MG63 (cell line): ENCODE measurements at places on chromosomes 7 and 10. TPM values are rescaled to one million over a fixed set of nuclear protein-coding genes. Genes with fewer than 3 reads are reported as not detected.
A peak's percentile ranks its signal among the peaks of the same experiment; 100 is the strongest.

DNA sequence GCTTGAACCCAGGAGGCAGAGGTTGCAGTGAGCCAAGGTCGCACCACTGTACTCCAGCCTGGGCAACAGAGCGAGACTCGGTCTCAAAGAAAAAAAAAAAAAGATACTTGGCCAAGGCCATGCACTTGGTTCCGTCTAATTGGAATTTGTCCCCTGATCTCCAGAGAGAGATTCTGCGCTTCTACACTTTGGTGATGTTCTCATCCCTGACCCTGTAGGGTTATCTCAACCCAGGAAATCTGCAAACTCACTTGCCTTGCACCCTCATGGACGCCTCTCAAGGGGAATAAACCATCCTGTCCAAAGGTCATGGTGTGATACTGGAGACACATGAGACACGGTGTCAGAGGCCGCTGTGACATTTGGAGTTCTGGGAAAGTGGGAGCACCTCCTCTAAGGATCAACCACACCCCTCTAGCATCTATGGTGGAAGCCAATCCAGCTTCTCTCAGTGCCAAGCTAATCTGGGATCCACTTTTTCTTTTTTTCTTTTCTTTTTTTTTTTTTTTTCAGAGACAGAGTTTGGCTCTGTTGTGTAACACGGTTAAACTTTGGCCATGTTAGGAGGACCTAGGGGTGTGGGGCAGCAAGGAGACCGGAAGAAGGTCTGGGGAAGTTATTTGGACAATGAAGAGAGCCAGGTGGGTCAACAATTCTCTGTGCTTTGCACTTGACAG, 7.8 kb upstream of the POR start:
- DNase-seq, result no peak

- DNase-seq, result peak; percentile 2
Measured at GRCh38 chr7:111933609-111934008, 272.6 kb downstream of the DOCK4 start.

DNA sequence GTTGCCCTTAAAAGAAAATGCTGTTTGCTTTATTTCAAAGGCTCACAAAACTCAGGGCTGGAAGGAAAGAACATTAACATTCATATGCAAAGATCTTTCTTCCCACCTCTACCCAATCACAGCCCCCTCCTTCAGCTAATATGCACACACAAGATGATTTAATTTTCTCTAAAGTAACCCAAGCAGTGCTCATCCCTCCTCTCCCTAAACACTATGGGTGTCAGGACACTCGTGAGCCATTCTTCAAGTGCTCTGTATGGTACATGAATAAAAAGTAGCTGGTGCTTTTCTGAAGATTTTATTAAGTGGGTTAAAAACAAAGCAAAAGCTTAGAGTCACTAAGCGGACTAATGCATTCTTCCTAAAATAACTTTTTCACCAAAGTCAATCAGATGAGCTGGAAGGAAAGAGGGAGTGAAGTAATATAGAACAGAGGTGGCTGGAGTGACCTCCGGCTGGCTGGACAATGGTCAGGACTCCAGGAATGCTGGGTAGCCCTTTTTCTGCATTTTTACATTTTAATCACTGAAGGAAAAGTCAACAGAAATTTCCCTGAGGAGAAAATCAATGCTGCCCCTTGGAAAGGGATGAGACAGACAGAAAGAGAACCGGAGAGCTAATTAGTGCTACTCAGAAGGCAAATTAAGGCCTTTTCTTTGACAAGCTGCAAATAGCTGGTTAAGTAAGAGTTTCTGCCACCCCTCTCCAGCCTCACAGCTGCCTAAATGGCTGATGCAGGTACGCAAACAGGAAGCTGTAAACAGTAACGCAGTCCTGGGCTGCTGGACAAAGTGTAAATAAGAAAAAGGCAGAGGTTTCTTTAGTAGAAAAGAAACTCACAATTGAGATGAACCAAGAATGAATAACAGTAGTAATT, 6.6 kb downstream of the DGKI start:
- no peak for DNase-seq

DNA sequence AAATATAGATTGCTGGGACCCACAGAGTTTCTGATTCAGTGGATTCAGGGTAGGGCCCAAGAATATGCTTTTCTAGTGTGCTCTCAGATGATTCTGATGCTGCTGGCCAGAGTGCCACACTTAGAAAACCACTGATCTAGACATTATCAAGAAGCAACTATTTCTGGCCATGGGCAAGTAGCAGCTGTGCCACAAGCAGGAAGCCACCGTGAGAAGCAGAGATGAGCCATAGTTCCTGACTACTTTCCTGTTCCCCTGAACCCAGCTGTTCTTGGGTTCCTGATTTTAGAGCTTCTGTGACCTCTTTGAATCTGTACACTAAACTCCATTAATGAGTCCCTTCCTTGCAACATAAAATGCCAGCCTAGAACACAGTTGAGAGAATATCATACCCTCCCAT, 38.1 kb upstream of the PIK3AP1 start:
- no peak for DNase-seq

DNA sequence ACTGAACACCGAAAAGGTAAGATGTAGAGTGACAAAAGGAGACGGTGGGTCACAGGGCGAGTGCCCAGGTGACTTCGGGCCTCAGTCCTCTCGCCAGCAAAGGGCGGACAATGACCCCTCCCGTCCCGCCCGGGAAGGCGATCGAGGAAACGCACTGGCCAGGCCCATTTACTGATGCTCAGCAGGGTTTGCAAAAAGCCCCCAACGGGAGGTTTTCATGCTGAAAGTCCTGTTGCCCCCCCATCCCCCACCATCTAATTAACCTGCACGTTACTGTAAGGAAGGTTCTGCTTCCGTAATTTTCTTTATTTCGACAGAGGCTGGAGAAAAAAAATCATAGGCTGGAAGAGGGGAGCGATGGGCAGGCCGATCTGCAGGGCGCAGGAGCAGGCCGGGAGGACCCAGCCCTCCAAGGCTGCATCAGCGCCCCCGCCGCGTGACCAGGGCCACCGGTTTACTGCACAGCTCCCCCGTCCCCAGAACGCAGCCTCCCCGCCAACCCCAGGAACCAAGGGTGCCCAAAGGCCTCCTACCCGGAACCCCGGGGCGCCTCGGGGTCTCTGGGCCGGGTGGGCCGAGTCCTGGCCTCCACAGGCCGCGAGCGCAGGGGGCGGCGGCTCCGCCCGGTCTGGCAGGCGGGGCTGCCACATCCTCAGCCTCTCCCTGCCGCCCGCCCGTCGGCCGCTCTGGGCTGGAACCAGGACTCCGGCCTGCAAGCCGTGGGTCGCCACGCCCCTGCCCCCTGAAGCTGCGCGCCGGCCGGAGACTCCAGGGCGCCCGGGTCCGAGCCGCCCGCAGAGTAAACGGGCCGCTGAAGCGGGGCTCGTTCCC, 613 bp downstream of the OAT start:
- peak; percentile 72 for DNase-seq

- no peak for DNase-seq
Measured at GRCh38 chr7:20267482-20267881, 50.3 kb upstream of the MACC1 start.

- no peak for DNase-seq
Measured at GRCh38 chr7:132836746-132837145, 245.1 kb downstream of the CHCHD3 start.

GRCh38 chr10:122637376-122637775, 62.3 kb downstream of the C10orf120 start:
- no peak for DNase-seq

GRCh38 chr10:92001581-92001980, 78.0 kb downstream of the BTAF1 start:
- no peak for DNase-seq

DNA sequence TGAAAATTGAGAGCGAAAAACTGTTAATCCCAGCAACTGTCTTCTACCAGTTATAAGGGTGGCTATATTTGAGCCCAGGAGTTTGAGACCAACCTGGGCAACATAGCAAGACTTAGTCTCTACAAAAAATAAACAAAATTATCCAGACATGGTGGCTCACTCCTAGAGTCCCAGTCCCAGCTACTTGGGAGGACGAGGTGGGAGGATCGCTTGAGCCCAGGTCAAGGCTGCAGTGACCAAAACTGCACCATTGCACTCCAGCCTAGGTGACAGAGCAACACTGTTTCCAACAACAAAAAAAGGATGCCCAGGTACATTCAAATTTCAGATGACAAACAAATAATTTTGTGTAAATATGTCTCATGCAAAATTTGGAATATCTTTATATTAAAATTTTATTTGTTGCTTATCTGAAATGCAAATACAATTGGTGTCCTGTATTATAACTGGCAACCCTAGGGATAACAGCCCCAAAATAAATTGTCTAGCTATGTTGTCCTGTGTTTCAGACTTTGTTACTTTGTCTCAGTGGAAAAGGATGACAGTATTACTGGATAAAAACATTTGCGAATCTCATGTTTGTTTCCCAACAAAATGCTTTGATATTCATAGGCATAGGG, 26.7 kb downstream of the FAM171A1 start:
- no peak for DNase-seq

DNA sequence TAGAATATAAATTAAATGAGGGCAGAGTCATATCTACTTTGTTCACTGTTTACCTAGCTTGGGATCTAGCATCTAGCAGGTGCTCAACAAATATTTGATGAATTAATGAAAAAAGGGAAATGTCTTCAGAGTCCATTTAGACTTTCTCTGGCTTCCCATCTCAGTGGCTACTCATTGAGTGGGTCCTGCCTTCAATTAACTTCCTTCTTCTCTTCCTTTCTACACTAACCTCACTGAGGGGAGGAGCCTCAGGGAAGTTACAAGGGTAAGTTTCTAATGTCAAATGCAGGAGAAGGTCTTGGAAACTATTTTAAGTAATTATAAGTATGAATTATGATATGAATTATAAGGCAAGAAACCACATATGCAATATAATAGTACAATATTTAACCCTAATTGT, 28.2 kb upstream of the MPP7 start:
- DNase-seq, result no peak

DNA sequence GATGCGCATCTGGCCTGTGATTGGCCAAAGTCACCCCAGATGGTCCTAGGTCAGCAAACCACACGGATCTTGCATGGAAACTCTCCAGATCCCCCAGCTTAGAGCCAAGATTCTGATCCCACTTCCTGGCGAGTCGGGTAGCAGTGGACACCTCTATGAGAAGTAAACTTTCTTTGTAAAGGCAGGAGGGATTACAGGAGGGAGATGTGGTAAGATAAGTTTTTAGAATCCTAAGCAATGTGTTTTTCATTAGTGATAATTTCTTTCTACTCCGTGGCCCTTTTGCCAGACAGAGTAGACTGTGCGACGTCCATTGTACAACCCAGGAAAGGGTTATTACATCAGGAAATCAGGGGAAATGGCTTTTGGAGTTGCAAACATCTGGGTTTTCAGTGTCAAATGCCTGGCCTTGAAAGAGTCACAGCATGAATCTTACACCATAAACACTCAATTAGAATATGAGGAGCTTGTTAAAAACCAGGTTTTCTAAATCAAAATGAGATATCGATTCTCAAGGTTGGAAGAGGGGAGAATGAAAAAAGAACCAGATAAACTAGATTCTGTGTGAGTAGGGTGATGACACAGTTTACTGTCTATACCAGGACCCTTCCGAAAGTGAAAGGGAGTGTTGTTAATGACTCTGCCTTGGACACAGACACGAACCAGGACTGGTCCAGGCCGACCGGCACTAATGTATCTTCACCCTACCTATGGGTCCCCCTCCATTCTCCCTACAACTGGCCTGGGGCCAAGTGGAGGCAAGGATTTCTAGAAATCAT, 61.9 kb upstream of the WAC start:
- DNase-seq, result no peak

- DNase-seq, result no peak
Measured at GRCh38 chr10:101330631-101331225, 23.2 kb upstream of the BTRC start.

DNA sequence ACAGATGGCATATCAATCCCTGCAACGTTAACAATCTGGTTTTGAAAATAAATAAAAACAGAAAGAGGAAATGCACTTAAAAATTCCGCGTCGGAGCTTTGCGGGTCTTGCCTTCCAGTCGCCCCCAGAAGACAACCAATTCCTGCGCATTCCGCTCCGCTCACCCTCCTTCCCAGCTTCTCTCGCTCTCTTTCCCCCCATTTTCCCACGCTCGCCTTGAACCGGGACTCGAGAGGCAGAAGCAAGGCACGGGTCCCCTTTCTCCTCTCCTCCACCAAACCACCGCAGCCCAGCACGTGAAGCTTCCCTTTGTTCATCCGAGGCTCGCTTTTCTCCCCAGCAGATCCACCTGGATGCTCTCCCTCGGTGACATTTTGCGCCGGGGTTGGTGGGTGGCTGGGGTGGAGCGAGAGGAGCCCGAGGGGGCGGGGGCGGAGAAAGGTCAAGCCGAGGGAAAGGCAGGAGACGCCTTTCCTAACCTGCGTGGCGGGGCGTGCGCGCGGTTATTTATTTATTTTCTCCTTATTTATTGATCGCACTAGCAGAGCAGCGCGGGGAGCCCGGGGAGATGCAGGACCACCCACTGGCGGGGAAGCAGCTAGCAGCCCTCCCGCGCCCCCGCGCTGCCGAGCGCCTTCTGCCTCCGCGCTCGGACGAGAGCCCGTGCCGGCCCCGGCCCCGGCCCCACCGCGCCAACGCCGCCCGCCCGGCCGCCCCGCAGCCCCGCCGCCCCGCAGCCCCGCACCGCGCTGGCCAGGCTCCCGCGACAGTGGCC, at the start of gene KCND2:
KCND2 (plus strand) TSS at position 475 of the 775 bp plus-strand sequence.
- DNase-seq, result peak; percentile 10

- peak; percentile 64 for DNase-seq
Measured at GRCh38 chr10:76583711-76584161, 1053.9 kb downstream of the KCNMA1 start.

RPEL1 gene
- total RNA-seq, result 0.03 TPM in 1 of 2 replicates, not detected in the other

CRPPA gene
- 0.33 and 0.42 TPM in 2 replicates for total RNA-seq

DNA2 gene
- total RNA-seq, result 6.8 and 10.7 TPM in 2 replicates

SAMD9L gene
- total RNA-seq, result 3.8 and 28.8 TPM in 2 replicates

SPACDR gene
- total RNA-seq, result 0.56 TPM in 1 of 2 replicates, not detected in the other

CYP3A7 gene
- total RNA-seq, result not detected in 2 replicates

C10orf62 gene
- total RNA-seq, result not detected in 2 replicates

TRIM50 gene
- total RNA-seq, result not detected in 2 replicates
